ENCODE measurements at places on chromosomes 1 and 21.

- no peak for DNase-seq
Measured at GRCh38 chr1:110240476-110241210, 30.5 kb downstream of the KCNC4 start.

GRCh38 chr1:1331068-1331965 lies at the start of gene TAS1R3:
TAS1R3 (plus strand) TSS chr1:1331280; CDS start chr1:1331346, 66 bp downstream.
- DNase-seq = no peak

DNA sequence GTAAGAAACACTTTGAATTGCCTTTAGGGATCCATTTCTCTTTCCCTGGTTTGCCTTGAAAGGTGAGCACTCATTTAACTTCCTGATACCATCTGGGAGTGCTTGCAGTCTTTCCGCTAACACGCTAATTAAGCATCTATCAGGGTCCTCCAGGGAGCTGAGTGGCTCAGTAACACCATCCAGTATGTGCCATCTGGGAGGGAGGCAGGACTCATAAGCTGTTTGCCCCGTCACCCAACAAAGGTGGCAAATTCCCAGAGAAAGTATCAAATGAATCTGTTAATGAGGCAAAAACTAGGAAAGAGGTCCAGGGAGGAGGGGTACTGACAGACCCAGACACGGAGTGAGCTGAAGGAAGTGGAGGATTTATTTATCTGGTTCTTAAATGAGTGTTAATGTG lies 430.9 kb downstream of the HLX start:
- DNase-seq = no peak

DNA sequence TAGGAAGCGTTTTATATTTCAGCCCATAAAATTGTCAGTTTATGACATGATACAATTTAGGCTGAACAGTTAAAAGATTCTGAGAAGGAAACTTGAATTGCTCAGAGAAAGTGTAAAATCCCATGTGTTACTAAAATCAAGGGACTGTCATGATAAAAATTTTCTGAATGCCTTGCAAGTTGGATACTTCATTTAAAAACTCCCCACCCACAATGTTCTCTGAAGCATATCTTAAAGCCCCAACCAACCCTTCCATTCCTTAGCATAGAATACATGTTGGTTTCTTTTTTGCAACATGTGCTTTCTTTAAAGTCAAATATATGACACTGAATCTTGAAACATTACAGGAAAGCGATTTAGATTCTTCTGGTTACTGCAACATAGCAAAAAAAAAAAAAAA lies 97.4 kb downstream of the MRPL39 start:
- DNase-seq = no peak

GRCh38 chr1:27365372-27366112 lies 1.2 kb downstream of the MAP3K6 start:
- peak; percentile 90 for DNase-seq

DNA sequence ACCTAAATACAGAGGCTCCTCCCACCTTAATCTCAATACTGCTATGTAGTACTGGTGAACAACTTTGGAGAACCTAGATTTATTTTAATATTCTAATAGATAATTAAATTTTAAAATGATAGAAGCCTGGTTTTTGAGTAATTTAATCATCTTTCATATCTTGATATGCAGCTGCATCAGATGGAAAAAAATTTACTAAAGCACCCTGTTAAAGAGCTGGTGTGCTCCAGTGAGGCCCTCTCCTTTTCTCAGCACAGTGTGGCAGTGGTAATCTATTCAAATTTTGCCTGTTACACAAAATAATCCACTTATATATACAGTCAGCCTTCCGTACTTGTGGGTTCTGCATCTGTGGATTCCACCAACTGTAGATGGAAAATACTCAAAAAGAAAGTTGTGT lies 82.8 kb downstream of the LRRC8C start:
- DNase-seq = no peak

- DNase-seq = no peak
Measured at GRCh38 chr1:162984699-162985098, 84.5 kb upstream of the RGS4 start.

DNA sequence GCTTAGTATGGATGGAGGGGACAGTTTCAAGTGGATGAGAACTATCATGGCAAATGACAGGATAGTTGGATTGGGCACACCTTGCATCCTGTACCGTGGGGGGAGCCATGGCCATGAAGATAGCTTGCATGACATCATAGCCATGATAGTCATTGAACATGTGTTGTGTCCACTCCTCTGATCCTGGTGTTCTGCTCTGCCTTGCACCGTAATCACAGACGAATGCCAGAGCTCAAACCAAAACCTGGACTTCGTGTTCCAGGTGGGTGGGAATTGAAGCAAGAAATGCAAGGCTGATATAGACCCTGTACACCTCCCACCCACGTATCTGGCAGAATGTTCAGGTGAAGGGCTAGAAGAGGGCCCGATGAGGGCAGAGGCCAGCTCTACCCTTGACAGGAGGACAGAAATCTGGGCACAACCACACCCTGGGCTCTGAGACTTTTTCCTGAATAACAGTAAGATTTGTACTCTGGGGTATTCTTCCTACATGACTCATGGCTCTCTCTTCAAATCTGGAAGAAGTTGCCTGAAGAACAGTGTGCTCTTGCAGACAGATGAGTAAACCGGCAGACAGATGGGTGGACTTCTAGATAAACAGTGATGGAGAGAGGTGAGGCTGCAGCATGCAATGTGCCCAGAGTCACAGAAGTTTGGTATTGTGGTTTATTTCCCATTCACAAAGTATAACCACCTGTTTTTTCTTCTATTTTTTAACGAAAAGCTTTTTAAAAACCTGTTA lies 45.0 kb downstream of the KCNJ6 start:
- DNase-seq = no peak

DNA sequence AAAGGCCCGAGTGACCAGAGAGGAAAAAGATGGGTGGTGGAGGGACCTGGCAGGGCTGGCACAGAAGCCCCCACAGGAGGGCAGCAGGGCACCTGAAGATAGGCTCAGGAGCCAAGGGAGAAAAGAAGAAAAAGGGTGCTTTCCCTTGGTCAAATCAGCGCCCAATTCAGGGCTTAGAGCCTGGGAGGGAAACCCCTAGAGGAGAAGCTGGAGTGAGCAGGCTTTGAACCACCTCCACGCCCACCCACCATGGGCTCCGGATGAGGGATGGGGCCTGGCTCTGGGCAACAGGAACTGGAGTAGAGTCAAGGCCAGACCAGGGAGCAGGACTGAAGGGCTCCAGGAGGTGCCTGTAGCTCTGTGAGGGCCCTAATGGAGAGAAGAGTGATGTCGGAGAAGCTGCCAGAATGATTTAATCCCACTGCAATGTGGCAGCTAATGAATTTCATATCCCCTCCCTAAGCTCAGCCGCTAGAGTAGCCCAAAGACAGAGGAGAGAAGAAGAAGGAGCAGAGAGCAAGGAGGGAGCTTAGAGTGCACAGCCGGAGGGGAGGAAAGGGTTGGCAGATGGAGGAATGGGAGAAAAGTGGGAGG lies 12.0 kb upstream of the PRELP start:
- DNase-seq = no peak

DNA sequence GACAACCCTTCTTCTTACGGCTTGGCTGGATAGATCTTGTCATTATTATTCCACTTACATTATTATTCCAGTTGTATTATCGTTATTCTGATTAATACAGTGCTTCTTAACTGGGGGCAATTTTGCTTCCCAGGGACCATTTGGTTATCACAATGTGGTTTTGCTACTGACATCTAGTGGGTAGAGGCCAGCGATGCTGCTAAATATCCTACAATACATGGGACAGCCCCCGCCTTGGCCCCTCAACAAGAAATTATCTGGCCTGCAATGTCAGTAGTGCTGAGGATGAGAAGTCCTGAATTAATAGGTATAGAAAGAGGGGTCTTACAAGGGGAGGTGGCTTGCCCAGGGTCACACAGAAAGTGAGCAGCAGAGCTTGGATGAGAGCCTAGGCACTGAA lies 105.6 kb downstream of the PTPRU start:
- DNase-seq = no peak

GRCh38 chr1:220928725-220929300 lies 49.6 kb downstream of the HLX start:
- DNase-seq = no peak

- DNase-seq = no peak
Measured at GRCh38 chr1:24743404-24744211, 1.6 kb upstream of the CLIC4 start.

GRCh38 chr1:24600551-24600950 lies 42.6 kb upstream of the SRRM1 start:
- no peak for DNase-seq

- DNase-seq = no peak
Measured at GRCh38 chr1:175206687-175207086, 14.1 kb upstream of the KIAA0040 start.

DNA sequence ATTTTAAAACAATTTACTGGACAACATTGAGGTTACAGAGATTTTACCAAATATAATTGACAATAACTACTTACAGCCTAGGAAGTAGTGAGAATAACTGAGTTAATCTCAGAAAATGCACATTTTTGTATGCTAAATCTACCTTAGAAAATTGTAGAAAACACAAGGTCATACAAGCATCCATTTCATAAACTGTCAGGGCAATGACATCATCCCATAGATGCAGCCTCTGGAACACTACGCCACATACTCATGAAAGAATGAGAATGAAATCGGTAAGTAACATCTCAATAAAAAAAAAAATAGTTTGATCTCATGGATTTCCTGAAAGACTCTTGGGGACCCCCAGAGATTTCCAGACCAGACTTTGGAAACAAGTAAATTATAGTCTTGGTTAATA lies 28.9 kb upstream of the BARHL2 start:
- no peak for DNase-seq

DNA sequence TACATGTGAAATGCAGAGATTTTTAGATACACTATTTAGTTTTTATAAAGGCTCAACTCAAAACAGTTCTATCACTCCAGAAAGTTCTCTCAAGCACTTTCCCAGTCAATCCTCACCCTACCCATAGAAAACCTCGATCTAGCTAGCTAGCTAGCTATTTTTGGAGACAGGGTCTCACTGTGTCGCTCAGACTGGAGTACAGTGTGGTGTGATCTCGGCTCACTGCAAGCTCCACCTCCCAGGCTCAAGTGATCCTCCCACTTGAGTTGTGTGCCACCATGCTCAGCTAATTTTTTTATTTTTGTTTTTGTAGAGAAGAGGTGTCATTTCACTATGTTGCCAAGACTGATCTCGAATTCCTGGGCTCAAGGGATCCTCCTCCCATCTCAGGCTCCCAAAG lies 236.9 kb downstream of the RERE start:
- DNase-seq = no peak

DNA sequence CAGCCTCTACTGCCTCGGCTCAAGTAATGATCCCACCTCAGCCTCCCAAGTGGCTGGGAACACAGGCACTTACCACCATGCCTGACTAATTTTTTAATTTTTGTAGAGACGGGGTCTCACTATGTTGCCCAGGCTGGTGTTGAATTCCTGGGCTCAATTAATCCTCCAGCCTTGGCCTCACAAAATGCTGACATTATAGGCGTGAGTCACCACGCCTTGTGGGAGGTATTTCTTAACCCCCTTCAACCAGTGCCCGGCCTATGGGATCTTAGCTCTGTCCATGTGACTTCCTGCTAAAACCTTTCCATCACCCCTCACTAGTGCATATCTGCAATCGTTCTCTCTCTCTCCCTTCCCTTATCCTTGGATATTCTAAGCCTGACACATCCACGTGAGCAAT lies 86.4 kb downstream of the FOXD2 start:
- DNase-seq = no peak

- no peak for DNase-seq
Measured at GRCh38 chr1:239563681-239564080, 177.3 kb downstream of the CHRM3 start.

DNA sequence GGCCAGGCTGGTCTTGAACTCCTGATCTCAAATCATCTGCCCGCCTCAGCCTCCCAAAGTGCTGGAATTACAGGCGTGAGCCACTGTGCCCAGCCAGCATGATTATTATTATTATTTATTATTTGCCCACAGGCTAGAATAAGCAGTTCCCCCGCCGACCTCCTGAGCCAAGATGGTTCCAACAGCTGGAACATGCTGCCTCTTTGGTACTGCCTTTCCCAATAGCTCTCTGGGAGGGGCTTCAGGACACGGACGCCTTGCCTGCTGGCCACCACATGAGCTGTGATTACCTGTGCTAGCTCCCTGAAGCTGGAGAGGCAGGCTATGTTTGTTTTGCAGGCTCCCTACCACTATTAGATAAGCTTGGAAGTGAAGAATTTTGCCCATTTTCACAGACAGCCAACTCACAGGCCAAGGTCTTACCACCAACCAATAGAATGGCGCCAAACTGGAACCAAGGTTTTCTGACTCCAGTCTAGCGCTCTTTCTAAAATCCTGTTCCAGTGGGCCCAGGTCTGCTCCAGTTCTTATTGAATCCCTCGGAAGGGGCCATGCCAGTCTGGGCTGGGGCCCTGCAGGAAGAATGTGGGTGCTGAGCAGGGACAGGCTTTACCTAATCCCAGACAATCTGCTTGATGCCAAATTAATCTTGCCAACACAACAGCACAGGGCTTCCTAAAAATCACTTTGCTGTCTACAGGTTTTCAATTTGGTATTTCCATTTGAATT lies 2.1 kb upstream of the GPR61 start:
- no peak for DNase-seq

- no peak for DNase-seq
Measured at GRCh38 chr1:41360074-41360785, 1.0 kb upstream of the FOXO6 start.

DNA sequence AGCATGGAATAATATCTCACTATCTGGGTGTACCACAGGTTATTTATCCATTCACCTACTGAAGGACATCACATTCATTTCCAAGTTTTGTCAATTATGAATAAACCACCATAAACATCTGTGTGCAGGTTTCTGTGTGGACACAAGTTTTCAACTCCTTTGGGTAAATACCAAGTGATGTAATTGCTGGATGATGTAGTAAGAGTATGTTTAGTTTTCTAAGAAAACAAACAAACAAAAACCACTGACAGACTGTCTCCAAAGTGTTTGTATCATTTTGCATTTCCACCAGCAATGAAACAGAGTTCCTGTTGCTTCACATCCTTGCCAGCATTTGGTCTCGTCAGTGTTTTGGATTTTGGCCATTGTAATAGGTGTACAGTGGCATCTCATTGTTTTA lies 435.7 kb upstream of the PROX1 start:
- DNase-seq = no peak

DNA sequence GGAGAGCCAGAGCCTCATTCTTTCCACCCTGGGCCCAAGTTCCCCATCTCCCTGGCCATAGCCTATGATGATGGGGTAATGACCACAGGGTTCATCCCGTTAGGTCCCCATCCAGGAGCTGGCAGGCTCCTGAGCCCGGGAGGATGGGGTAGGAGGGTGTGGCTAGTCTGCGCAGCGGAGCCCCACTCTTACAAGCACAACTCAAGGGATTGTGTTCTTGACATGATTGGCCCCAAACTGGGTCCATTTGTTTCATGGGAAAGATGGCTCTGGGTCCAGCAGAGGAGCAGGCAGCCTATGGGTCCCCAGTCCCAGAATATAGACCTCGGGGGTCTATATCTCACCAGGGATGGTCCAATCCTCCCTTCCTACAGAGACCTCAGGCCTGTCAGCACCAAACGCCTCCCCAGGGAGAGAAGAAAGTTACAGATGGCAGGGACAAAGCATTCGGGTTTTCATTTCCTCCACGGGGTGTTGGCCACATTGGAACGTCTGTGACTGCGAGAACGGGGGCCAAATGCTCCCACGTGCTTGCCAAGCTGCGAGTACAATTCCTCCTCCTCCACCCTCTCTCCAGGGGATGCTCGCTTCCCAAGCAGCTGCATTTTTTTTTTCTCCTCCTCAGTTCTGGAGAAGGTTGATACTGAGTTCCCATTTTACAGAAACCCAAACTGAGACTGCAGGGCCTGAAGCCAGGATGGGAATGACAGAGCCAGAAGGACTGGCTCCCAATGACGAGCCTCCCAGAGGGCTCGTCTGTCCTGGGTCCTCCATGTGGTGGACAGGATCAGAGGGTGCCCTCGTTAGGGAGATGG lies 71.0 kb downstream of the DHRS3 start:
- peak; percentile 74 for DNase-seq
